Caudate nucleus (tissue), 63 donors: ENCODE measurements at places on chromosomes 3 and 15.

- DNase-seq, result no peak
Measured at GRCh38 chr3:129911261-129911861, 17.9 kb upstream of the TMCC1 start.

DNA sequence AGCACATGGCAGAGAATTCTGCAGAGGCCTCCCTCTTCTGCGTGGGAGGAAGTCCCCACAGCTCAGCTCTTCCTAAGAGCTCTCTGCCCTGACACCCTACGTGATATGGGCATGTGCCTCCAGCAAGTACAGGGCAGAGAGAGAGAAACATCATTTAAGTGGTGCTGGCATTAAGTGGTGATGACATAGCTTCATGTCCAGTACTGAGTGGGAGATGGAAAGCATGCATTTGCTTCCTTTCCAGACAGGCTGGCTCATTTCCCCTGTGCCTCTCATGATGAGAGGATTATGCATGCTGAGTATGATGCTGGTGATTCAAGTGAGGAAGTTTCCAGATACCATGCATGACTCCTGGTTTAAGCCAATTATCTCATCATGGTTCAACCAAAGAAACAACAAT lies 26.9 kb downstream of the BFSP2 start:
- no peak for DNase-seq

DNA sequence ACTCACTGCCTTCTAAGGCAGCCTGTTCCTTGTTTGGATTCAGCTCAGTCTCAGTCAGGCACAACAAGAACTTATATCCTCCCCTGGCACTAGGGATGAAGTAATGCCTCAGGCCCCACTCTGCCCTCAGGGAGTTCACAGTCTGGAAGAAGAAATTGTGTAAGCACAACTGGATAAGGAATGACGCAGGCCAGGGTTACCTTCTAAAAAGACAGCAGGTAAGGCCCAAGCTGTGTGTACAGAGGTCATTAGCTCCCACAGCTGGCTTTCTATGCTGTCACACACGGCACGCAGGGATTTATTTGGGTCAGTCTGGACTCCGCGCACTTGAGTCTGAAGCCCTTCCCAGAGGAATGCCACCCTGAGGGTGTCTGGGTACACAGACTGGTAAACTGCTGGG lies 82.9 kb downstream of the IQSEC1 start:
- DNase-seq, result no peak

DNA sequence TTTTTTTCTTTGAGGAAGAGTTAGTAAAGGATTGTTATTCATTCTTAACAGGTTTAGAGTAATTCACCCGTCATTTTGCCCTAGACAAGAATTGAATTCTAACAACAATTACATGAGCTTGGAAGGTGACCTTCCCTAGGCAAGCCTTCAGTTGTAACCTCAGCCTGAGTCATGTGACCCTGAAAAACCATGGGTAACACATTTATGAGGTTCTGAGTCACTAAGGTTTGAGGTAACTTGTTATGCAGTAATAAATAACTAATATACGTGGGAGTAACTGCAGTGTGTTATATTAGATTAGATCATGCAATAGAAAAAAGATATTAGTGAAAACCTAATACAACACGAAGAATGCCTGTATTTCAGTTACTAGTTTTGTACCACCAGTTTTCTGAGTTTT lies 237.6 kb upstream of the NDN start:
- DNase-seq, result no peak

DNA sequence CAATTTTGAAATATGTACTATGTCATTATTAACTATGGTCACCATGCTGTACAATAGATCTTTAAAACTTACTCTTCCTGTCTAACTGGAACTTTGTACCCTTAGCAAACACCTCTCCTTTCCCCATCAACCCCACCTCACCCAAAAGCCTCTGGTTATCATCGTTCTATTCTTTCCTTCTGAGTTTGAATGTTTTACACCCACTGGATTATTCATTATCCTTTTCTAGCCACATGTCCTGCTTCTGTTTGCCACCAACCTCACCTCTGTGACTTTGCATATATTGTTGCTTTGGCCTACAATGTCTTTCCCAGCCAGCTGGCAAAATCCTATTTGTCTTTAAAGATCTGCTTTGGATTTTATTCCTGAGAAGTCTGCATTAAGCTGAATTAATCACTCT lies 102.6 kb upstream of the TSPAN3 start:
- no peak for DNase-seq

- no peak for DNase-seq
Measured at GRCh38 chr3:126450219-126450618, 25.5 kb downstream of the ZXDC start.

DNA sequence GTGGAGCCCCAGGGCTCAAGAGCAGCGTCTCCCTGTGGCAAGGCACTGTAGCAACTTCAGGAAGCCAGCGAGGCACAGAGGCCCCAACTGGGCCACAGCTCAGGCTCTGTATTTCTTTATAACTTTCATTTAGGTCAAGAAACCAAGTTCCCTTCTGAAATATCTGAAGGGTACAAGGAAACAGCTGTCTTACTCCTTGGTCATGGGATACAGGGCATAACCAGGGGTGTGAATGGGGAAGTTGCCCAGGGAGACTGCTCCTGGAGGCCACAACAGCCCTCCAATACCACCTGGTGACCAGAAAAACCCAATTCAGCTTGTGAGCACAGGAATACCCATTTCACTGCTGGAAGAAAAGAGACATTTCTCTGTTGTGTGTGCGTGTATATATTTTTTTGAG lies 13.3 kb upstream of the SPTBN5 start:
- no peak for DNase-seq
